Cortex of kidney (tissue), 1 donor: ENCODE measurements at places on chromosomes 11 and 22.

GRCh38 chr11:47437746-47438418, 11.1 kb downstream of the RAPSN start:
- DNase-seq, result no peak

DNA sequence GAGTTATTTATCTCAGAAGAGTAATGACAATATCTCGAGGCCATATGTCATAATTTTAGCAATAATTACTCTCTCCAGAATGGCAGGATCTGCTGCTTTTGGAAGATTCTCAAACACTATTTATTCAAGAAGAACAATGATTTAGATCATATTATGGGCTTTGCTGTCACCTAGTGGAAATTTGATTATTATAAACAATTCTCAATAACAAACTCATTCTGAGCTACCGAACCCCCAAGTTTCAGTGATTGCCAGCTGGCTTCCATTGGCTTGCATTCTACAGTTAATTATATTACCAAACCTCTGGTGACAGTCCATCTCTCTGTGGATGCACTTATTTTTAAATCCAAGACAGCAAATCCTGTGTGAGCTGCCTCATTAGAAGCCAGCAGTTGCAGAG, 27.9 kb upstream of the SLC36A4 start:
- DNase-seq, result no peak

DNA sequence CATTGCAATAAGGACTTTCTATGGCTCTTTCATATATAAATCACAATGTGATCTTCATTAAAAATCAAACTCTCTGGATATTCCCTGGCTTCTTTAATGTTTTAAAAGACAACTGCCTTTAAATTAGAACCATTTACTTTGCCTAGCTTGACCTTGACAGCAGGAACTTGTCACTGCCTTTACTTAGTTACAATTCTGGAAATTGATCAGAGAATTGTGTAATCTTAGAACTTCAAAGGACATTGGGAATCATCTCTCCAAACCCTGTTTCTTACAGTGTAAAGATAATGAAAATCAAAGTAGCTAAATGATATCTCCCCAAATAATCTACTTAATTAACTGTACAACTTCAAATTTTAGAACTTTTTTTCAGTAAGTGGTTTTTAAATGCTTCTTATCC, 517.6 kb upstream of the CCDC179 start:
- no peak for DNase-seq

DNA sequence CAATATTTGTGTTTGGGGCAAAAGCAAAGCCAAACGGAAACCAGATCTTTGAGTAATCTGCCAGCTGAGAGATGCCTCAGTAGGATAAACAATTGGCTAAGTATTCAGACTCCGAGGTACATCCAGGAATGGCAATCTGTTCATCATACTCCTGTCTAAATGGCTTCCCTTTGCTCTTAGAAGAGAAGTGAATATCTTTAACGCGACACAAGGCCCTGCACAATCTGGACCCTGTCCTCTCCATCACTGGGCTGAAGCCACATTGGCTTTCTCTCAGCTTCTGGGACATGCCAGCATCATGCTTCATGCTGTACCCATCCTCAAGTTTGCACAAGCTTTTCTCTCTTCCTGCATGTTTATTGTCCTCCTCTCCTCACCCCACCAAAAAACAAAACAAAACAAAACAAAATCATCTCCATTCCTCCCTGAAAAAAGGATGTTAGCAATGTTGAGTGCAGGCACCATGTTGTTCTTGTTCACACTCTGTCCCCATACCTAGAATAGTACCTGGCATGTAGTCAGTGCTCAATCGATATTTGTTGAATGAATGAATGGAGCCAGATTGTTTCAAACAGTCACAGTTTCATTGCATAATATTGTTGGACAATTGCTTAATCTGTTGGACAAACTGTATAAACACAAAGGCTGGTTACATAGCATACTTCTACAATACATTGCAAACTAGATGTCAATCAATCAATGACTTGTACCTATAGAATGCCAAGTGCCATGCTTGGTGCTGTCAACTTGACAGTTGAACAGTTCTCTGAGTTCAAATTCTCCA, 38.2 kb upstream of the SESN3 start:
- DNase-seq, result no peak

DNA sequence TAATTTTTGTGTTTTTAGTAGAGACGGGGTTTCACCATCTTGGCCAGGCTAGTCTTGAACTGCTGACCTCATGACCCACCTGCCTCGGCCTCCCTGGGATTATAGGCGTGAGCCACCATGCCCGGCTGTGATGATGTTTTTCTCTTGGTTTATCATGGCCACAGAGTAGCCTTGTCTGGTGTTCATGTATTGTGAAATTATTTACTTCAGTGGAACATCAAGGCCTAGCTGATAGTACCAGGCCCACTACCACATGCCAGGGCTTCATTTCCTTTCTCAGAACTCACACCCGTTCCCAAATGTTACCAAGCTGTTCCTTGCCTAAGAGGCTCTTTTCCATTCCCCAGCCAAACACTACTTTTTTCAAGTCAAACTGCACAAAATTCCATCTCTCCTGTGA, 6.1 kb upstream of the DDB2 start:
- no peak for DNase-seq

GRCh38 chr11:133843454-133843987, 1.8 kb downstream of the SPATA19 start:
- no peak for DNase-seq

- DNase-seq, result no peak
These were observed 48.8 kb downstream of the ENDOD1 start for GRCh38 chr11:95138448-95138847.

DNA sequence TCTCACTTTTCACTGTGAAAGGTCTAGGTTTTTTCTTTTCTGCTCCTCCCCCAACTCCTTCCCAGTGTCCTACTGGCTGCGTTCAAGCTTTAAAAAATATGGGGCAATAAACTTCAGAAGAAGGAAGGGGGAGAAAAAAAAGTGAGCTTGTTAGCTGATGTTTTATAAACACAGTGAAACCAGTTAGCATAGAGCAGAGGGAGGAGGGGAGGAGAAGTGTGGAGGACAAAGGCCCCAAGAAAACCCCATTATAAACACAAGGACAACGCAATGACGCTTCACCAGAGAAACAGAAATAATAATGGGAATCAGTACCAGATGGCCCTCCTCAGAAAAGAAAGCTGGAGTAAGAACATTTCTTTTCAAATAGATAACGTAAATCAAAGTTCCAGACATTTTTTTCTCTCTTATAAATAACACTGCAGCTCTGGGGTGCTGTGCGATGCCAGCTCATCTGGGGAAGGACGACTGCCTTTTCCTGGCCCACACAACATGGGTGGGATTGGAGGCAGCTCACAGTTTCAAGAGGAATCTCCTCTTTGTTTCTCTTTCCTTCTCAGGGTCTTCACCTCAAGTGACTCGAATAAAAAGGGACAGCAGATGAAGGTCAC, 235.4 kb upstream of the NARS2 start:
- no peak for DNase-seq

- DNase-seq, result no peak
These were observed 36.5 kb downstream of the NADSYN1 start for GRCh38 chr11:71489311-71490043.

- no peak for DNase-seq
These were observed 283.7 kb upstream of the ANO3 start for GRCh38 chr11:26048271-26048670.

GRCh38 chr11:27279460-27279859, 83.6 kb downstream of the CCDC34 start:
- DNase-seq, result no peak

GRCh38 chr11:22768281-22768680, 61.3 kb downstream of the SVIP start:
- no peak for DNase-seq

- no peak for DNase-seq
These were observed 13.2 kb upstream of the SMIM35 start for GRCh38 chr11:118099838-118100556.

DNA sequence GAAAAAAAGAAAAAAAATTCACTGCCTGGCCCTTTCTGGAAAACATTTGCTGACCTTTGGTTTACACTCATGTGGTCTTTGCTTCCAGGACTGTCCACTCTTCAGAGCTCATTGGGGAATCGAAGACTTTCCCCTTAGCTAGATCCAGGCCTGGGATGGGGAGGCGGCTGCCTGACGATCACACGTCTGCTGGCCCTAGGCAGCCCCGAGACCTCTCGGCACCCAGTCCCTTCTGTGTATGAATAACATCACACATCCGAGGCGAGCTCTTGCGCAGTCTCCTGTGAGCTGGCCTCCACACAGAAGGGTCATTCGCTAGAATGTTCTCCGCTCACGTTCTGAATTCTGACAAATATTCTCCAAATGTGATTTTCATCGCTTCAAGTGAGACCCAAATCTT, 25.7 kb upstream of the GAL start:
- DNase-seq, result no peak

GRCh38 chr11:29093416-29094120, 923.3 kb downstream of the KCNA4 start:
- DNase-seq, result no peak

DNA sequence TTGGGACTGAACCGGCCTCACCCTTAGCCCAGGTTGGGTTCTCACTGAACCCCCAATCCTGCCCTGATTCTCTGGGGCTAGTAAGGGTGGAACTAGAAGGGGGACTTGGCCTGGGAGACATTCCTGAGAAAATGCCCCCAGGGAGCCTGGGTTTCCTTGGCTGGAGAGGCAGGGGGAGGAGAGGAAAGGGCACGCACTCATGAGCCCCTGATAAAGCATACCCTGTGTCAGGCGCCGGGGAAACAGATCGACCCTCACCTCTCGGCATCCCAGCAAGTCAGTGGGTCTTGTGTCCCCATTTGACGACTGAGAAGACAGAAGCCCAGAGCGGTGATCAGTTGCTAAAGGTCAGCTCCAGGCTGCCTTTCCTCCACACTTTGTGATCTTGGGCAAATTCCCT, 47.7 kb upstream of the RTL6 start:
- DNase-seq, result no peak

- DNase-seq, result no peak
These were observed 299.7 kb downstream of the TTC28 start for GRCh38 chr22:28379951-28380350.

GRCh38 chr22:20217563-20217962, 50.6 kb downstream of the RTN4R start:
- DNase-seq, result no peak

DNA sequence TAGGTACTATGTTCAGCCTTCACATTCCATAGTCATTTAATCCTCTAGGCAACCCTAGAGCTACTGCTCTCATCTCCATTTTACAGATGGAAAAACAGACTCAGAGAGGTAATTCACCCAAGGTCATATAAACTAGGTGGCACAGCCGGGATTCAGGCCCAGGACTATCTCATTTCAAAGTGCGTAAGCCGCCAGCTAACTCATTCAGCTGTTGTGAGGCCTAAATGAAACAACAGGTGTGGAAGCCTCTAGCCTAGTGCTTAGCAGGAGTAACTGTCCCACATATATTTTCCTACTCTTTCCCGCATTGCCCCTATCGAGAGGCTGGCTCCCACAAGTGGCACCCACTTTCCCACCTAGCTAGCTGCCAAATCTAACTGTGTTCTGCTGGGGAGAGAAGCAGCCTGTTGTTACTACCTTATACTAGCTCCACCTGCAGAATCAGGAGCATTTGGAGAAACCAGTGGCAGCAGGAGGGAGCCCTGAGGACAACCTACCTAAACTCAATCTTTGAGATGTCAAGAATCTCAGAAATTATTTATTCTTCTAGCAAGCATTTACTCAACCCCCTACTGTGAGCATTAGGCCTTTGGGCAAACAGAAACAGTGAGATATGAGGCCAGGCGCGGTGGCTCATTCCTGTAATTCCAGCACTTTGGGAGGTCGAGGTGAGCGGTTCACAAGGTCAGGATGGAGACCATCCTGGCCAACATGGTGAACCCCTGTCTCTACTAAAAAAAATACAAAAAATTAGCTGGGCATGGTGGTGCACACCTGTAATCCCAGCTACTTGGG, 20.9 kb downstream of the PRG3 start:
- DNase-seq, result no peak

- no peak for DNase-seq
These were observed 188.2 kb downstream of the ST3GAL4 start for GRCh38 chr11:126543691-126544090.

DNA sequence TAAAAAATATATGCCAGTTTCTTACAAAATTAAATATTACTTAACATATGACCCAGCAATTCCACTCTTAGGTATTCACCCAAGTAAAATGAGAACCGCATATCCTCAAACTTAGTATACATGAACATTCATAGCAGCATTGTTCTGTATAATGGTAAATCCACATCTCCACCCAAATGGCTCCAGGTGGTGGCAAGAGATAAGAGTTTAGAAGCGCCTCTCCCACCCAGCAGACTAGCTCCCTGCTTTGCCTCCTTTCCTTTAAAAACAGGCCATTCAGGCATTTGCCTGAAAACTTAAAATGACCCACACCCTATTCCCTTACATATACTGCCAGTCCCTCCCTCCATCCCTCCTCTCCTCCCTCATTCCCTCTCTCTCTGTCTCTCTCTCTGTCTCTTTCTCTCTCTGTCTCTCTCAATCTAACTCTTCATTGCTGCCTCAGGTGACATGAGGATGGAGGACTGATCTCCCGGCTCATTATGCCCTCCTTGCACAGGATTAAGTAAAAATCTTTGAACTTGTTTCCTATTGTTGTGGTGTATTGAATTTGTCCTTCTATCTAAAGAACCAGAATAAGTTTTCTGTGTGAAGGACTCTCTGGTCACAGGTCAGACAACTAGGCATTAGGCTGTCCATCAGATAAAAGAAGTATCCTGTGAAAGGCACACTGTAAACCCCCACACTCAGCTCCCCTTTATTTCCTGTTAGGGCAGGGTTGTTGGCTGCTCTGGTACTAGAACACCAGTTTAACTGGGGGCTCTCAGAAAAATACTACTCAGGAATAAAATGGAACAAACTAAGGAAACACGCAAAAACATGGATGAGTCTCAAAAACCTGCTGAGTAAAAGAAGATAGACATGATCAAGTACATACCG, 48.3 kb downstream of the RRP8 start:
- DNase-seq, result no peak

DNA sequence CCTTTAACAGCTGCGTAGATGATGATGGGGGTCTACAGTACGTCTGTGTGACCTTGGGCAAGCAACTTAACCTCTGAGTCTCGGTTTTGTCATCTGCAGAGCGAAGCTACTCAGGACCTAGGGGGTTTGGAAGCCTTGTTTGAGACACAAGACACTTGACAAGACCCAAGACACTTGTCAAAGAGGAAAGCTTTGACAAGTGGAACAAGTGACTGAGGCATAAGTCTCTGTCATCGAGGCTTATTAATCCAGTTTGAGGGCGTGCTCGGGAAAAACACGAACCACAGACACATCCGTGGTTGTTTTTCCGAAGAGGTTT, 732 bp upstream of the PC start:
- no peak for DNase-seq
